ENCODE measurements at places on chromosomes 2 and 18.

GRCh38 chr18:57951117-57951796, 92.8 kb upstream of the NEDD4L start:
- no peak for DNase-seq

GRCh38 chr2:42925742-42926433, 133.5 kb upstream of the HAAO start:
- DNase-seq = no peak

- DNase-seq = no peak
Measured at GRCh38 chr2:17540093-17540812, at the start of gene VSNL1. Gene VSNL1 (plus strand): TSS chr2:17540696. CDS start chr2:17592075, 51,379 bp downstream.

GRCh38 chr18:44518091-44518615, 162.5 kb upstream of the SETBP1 start:
- DNase-seq = no peak

GRCh38 chr2:29443151-29443550, 327.9 kb downstream of the CLIP4 start:
- no peak for DNase-seq

DNA sequence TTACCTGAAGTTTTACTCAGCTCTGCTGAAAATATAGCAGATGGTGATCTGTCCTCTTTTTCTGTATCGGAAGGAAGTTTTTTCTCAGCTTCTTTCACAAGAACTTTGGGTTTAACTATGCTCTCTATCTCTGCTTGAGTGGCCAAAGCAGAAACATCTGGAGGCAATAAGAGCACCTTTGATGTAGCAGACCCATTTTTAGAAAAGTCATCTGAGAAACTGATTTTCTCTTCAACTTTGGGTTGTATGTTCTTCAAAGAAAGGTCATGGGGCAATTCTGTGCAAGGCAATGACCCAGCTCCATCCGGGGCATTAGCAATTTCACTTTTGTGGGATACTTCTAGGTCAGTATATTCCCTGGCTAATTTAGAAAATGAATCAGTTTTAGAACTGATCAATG, 25.2 kb downstream of the RTN4 start:
- DNase-seq = no peak

DNA sequence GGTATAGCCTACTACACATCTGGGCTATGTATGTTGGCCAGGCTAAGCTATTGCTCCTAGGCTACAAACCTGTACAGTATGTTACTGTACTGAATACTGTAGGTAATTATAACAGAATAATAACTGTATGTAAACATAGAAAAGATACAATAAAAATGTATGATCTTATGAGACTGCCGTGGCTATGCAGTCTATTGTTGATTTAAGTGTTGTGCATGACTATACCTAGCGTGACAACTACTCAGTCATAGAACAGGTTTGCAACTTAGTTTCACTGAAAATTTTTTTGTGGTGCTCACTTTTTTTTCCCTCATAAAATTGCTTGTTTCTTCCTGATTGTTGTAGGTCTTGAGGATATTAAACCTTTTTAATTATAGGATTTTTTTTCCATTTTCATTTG, 25.9 kb downstream of the KCMF1 start:
- no peak for DNase-seq

DNA sequence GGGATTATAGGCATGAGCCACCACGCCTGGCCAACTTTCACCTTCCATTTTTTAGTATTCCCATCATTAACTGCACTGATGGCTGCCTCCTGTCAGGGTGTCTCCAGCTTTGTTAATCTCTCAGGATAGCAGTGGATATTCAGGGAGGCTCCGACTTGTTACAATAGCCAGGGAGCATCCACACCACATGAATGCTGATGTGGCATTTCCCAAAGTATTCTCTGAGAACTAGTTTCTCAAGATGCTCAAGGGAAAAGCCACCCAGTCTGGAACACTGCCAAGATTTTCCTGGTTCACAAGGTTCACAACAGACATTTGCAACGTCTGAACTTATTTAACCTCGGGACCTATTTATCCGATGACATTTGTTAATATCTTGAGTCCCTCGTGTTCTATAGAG, 33.8 kb downstream of the ZNF519 start:
- DNase-seq = no peak

DNA sequence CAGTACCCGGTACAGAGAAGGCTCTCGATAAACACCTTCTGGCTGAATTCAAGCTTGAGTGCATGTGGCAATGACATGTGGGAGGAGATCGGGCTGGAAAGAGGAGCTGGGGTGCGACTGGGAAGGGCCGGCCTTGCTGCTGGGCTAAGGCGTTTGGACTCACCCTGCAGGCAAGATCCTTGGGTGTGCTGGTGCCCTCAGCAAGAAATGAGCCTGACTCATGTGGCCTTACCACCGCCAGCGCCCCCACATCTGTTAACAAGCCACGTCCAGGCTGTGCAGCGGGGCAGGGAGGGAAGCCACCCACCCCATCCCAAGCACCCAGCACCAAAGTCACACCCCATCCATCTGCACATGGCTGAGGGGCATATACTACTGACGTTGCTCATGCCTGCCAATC, 1.3 kb downstream of the HS1BP3 start:
- no peak for DNase-seq

DNA sequence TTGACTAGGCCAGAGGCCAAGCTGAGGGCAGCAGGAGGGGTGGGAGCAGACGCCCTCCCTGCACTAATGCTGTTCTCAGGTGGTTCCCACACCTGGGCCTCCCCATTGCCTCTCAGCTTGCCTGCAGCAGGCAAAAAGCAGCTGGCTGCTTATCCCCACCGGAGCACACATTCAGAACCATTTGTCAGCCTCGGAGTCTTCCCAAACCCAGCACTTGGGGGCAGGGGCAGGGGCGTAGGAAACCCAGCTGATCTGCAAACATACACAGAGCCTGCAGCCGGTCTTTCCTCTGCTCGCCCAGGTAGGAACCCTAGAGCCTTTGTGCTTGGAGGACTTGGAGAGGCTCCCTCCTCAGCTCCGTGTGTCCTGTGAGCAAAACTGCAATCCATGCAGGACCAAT, 249.8 kb downstream of the CYP26B1 start:
- DNase-seq = no peak

DNA sequence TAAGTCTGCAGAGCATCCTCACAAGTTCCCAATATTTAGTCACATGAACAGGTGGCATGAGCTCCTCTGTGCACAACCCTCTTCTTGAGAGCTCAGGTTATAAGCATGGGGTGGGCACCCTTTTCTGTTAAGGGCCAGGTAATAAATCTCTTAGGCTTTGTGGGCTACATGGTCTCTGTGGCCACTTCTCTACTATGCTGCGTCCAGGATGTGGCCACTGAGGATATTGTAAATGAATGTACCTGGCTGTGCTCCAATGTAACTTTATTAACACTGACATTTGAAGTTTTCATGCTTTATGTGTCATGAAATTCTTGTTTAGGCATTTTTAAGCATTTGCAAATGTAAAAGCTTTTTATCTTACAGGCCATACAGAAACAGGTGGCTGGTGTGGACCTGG, 116.8 kb upstream of the ST6GAL2 start:
- no peak for DNase-seq

- DNase-seq = no peak
Measured at GRCh38 chr2:102672107-102672776, 52.9 kb downstream of the SLC9A2 start.

DNA sequence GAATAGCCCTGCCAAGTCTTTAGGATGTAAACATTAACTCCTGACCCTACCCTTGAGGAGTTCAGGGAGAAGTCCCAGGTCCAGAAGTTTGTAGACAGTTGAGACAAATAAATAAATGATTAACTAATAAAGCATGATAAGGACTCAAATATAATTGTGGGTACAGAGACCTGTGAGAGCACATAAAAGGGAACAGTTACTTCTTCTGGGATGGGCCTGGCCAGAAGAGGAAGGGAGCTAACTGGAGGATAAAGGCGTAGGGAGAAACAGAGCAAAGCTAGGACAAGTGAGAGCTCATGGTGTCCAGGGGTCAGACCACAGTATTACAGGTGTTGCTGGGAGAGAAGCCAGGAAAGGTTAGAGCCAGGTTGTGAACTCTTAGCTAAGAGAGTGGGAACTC, 3.0 kb downstream of the LCLAT1 start:
- no peak for DNase-seq

GRCh38 chr2:182610231-182610630, 105.8 kb upstream of the DNAJC10 start:
- DNase-seq = no peak

- no peak for DNase-seq
Measured at GRCh38 chr2:28778392-28778791, 26.8 kb downstream of the PPP1CB start.

DNA sequence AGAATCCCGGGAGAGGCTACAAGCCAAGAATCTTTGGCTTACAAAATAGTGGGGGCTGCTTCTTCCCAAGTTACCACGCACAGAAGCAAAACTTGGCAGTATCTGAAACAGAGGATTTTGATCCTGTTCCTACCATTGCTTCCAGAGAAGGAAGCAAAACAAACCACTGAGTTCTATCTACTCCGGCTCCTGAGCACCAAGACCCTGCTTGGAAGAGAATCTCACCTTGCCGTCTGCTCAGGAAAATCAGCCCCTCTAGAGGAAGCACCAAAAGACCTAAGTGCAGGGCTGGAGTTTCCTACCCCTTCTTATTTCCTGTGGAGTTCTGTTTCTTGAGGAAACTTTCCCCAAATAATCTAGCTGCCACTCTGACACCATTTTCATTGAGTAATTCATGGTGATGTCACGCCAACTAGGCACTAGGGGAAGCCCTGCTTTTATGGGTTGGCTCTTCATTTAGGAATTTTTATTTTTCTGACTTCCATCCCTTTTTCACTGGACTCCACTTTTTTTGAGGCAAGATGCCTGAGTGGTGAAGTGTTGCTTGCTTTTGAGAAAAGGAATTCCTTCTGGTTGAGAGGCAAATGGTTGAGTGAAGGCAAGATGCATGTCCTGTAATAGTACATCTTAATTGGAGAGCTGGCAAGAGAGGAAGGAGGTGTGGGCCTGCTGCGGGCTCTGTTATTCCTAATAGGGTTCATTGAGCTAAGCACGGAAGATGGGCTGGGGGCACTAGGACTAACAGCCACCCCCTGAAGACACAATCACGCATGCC, 36.8 kb upstream of the EML4 start:
- no peak for DNase-seq

- DNase-seq = no peak
Measured at GRCh38 chr2:237909075-237909695, 49.8 kb downstream of the RAMP1 start.

DNA sequence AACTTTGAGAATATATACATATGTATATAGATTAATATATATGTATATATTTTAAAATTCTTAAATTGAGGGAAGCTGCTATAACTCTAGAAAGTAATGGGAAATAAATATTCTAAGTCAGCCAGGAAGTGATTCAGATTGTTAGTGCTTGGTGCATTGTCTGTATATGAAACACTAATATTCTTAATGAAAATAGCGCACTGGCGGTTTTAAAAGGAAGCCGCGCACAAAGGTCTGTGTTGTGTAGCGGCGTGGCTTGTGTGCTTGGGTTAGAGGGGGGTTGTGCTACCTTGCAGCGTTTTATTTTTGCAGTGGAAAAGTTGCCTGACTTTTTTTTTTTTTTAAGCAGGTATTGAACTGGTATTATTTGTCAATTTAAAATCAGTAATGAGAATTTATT, 11.3 kb downstream of the TSHZ1 start:
- no peak for DNase-seq

- DNase-seq = peak; percentile 5
Measured at GRCh38 chr2:240784629-240785423, 35.2 kb downstream of the KIF1A start.

- no peak for DNase-seq
Measured at GRCh38 chr18:51527826-51528225, 330.3 kb upstream of the MEX3C start.

All from activated naive CD4-positive, alpha-beta T cell treated with anti-CD3 and anti-CD28 coated beads, Interleukin-2, amount 50 U/mL, for 16 hours (primary cell).